Right ventricle myocardium superior (tissue), 1 donor: ENCODE measurements at places on chromosomes 1 and 21. TPM values are rescaled to one million over a fixed set of nuclear protein-coding genes. Genes with fewer than 3 reads are reported as not detected.

ITLN1 gene
- 2.3 TPM for total RNA-seq

VASH2 gene
- total RNA-seq: 2.2 TPM

RIPPLY3 gene
- not detected for total RNA-seq

CFHR1 gene
- total RNA-seq: not detected

C8A gene
- not detected for total RNA-seq

CACHD1 gene
- 4.2 TPM for total RNA-seq

GRCh38 chr1:229661022-229661877, 35.2 kb downstream of the URB2 start:
- DNase-seq: peak; percentile 89

GRCh38 chr1:25807480-25808390, 7.7 kb downstream of the SELENON start:
- no peak for DNase-seq

DNA sequence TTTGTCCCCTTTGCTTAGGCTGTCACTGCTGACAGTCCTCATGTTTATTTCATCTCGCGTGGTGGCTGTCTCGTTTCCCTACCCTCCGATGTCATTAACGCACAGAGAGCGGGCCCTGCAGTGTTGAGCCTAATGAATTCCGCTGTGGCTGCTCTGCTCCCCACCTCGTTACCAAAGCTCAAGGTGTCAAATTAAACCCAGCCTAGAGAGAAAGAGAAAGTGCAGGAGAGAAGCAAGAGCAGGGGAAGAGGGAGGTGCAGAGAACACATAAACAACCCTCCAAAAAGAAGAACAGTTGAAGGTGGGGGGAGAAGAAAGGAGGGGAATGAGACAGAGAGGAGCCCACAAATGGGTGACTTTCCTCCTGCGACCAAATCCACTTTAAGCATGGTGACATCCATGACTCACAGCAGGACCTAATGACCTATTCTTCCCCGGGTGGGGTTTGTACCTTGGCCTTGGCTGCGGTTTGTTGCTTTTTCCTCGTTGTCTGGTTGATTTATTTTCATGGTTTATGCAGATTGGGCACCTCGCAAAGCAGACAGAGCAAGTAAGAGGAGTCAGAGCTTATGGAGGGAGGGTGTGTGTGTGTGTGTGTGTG, 92.5 kb downstream of the PBX1 start:
- DNase-seq: no peak

DNA sequence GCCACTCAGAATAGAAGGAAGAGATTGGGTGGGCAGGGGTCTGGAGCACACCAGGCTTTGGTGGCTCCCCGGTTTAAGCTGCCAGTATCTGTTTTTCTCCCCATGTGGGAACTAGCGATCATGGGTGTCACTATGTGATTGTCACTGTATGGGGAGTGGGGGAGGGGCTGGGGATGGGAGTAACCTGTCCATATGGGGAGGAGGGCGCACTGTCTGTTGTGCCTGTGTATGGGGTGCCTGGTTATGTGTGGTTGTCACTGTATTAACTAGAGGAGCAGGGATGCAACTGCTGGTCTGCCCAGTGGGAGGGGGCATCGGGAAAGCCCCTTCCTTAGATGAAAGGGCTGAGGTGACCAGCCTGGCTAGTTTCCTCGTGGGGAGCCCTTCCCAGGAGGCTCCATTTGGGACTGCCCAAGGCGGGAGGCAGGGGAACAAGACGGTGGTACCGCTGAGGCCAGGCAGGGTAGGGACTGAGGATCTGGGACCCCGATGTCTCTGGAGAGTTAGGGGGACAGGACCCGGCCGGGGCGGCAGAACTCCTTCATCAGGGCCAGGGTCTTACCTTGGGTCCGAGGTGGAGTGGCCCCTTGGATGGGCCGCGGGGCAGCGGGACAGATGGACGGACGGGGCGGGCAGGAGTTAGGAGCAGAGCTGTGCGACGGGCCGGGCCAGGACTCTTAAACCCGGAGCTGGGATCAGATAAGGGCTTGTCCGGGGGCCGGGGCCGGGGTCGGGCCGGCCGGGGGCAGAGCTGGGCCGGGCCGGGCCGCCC, at the start of gene KCNJ10:
KCNJ10 (minus strand) TSS at position 701 of the 772 bp plus-strand sequence. CDS start 27,628 bp downstream, outside the sequence.
- no peak for DNase-seq

- no peak for DNase-seq
Observed at GRCh38 chr1:203572134-203572625, 54.5 kb upstream of the ATP2B4 start.

GRCh38 chr1:33120436-33121231, 39.7 kb downstream of the AZIN2 start:
- DNase-seq: no peak

DNA sequence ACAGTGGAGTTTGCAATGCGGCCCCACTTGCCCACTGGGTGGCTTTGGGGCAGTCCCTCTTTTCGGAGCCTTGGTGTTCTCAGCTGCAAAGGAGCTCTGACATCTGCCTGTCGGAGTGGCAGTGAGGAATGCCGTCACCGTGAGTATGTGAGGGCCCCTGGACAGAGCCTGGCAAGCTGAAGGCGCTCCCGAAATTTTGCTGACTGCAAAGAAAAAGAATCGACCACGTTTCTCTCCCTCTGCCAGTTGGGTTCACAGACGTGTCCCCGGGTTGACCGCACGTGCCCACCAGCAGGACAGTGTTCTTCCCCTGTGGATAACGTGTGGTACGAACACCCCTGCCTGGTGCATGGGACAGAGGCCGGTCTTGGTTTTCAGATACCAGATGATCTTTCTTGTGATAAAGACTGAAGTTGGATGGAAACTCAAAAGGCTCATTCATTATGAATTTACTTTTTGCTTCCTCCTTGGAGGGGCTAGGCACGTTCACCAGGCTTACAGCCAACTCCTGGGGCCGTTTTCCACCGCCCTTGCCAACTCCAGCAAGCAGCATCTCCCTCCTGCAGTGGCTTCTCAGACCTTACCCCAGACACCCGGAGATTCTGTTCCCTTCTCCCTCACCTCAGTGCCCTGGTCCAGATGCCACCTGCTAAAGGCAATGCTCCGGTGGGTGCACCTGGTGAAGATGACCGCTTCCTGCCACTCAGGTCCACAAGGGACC, 29.7 kb downstream of the ECE1 start:
- peak; percentile 39 for DNase-seq

GRCh38 chr1:82161700-82162141, 361.0 kb downstream of the ADGRL2 start:
- DNase-seq: no peak

GRCh38 chr1:112264553-112264952, 131.5 kb upstream of the CTTNBP2NL start:
- DNase-seq: no peak

- DNase-seq: no peak
Observed at GRCh38 chr1:18495635-18496034, 14.9 kb downstream of the KLHDC7A start.

DNA sequence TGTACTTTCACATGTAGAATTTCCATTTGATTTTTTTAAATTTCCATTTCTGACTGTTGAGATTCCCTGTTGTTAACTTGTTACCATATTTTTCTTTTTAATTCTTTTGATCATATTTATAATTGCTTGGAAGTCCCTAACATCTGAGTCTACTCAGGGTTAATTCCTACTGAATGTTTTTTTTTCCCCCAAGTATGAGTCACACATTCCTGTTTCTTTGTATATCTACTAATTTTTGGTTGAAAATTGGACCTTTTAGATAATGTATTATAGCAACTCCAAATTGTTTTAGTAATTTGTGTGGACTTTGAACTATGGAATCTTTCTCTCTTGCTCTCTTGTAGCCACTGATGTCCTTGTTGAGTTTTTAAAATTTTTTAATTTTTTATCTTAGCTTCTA, 54.6 kb downstream of the STXBP3 start:
- no peak for DNase-seq

DNA sequence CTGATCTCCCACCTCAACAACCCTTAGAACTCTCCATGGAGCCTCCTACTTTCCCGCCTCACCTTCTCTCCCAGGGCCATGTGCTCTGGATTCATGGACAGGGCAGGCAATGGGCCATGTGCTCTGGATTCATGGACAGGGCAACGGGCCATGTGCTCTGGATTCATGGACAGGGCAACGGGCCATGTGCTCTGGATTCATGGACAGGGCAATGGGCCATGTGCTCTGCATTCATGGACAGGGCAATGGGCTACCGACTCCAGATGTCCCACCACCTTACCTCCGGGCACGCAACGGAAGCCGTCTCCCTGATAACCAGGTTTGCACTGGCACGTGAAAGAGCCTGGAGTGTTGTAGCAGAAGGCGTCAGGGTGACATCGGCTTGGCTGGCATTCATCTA, 53.2 kb downstream of the NID1 start:
- no peak for DNase-seq

GRCh38 chr1:13760921-13761320, 60.9 kb downstream of the PRDM2 start:
- DNase-seq: no peak

DNA sequence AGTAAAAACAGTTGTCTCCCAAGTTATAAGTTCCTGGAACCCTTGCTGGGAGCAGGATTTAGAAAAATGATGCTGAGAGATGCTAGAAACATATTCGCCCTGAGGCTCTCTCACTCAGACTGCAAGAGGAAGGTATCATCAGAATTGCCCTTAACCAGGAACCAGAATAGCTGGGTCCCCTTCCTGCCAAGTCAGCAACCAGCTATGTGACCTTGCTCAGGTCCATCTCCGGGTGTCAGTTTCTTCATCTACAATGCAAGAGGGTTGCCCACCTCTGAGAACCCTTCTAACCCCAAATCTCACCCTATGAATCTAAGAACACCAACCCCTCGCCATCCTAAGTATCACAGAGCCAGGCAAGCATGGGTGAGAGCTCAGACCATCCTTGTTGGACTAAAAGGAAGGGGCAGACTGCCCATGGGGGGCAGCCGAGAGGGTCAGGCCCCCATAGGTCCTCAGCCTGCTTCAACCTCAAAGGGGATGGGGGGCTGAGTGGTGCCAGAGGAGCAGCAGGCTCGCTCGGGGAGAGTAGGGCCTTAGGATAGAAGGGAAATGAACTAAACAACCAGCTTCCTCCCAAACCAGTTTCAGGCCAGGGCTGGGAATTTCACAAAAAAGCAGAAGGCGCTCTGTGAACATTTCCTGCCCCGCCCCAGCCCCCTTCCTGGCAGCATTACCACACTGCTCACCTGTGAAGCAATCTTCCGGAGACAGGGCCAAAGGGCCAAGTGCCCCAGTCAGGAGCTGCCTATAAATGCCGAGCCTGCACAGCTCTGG, 390 bp upstream of the S100A9 start:
- peak; percentile 86 for DNase-seq

DNA sequence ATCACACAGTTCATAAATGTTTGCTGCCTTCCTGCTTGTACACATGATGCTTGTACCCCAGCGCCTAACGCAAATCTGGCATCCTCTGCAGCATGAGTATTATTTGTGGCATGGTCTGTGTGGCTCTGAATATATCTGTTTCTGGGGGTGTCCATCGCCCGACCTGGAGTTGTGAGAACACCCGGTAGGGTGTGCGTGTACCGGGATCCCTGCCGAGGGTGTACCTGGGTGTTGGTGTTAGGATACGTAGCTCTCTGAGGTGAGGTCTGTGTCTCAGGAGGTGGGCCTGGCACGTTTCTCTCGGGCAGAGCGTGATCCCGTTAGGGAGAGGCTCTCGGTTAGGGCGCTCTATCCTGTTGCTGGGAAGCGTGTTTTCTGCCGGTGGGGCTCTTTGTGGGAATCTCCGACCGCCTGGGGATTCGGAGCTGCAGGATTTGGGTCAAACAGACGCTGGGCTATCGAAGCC, 10.4 kb upstream of the CDC20 start:
- no peak for DNase-seq

GRCh38 chr21:43921979-43922945, 57.2 kb downstream of the AGPAT3 start:
- DNase-seq: no peak

- peak; percentile 73 for DNase-seq
Observed at GRCh38 chr1:31760471-31761470, 3.4 kb downstream of the ADGRB2 start.

- DNase-seq: peak; percentile 89
Observed at GRCh38 chr1:207644852-207645634, at the start of gene CR1L. TSS of gene CR1L (plus strand) at chr1:207645133. CDS start at chr1:207645234, 101 bp downstream.

DNA sequence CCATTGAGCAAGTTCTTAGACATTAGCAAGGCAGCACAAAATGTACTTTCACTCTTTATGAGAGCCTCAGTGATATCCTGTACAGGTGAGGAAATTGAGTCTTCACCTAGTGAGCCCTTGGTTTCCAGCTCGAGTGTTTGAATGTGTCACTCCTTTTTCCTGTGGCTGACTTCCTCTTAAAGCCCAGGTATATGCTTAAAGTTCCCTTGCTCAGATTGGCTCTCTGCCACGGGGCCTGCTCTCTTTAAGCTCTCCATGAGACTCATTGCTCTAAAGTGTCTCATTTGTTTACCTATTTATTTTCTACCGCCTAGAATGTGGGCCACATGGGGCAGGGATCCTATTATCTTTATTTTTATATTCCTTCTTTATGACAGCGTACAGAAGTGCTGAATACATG, 324.9 kb downstream of the SIPA1L2 start:
- DNase-seq: no peak

DNA sequence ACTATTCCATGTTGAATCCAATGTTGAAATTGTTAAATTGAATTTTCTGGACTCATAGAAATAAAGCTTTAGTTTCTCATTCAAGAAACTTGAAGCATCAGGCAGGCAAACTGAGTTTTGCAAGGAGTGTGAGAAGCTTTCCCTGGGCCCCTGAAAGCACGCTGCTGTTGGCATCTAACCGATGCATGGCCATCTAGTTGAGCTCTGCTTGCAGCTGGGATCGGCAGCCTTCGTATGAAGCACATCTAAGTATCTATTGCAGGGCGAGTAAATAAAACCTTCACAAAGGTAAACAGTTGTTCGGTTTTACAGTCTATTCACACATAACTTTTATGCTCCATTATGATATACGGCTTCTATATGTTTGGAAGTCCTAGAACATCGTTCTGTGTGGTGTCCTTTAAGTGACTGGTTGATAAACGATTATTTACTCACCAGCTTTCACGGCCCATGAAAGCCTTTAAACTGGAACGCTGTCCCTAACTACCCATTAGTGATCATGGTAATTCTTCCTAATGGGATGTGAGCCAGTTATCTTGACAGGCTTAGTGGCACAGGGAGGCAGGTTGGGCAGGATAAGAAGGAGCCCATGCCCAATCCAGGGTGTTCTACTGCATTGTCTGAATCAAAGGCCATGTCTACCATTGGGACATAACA, 71.7 kb downstream of the SEC16B start:
- no peak for DNase-seq

GRCh38 chr1:86419277-86419903, 4.6 kb upstream of the CLCA2 start:
- no peak for DNase-seq

GRCh38 chr1:155504207-155504606, 58.4 kb downstream of the ASH1L start:
- no peak for DNase-seq
